ENCODE measurements at places on chromosomes 16 and 17.

GRCh38 chr16:26194526-26194925 lies 502.8 kb downstream of the HS3ST4 start:
- no peaks in the 10 kb centered on the region for H3K4me1 ChIP-seq
- H3K36me3 ChIP-seq = no peaks in the 10 kb centered on the region
- no peaks in the 10 kb centered on the region for H3K27me3 ChIP-seq
- no peak overlapping the region for H3K4me3 ChIP-seq
- DNase-seq = no peak

- H3K27me3 ChIP-seq = peaks cover 2% of the 10 kb centered on the region
- no peak for DNase-seq
- no peaks in the 10 kb centered on the region for H3K4me1 ChIP-seq
- H3K4me3 ChIP-seq = no peak overlapping the region
- H3K27ac ChIP-seq = no peak overlapping the region
These were observed 27.4 kb upstream of the TNRC6C start for GRCh38 chr17:77930780-77931768.

GRCh38 chr17:28004344-28004743 lies 38.1 kb upstream of the NLK start:
- H3K36me3 ChIP-seq = no peaks in the 10 kb centered on the region
- no peak overlapping the region for H3K27ac ChIP-seq
- H3K4me3 ChIP-seq = no peak overlapping the region
- no peaks in the 10 kb centered on the region for H3K4me1 ChIP-seq
- no peaks in the 10 kb centered on the region for H3K27me3 ChIP-seq

DNA sequence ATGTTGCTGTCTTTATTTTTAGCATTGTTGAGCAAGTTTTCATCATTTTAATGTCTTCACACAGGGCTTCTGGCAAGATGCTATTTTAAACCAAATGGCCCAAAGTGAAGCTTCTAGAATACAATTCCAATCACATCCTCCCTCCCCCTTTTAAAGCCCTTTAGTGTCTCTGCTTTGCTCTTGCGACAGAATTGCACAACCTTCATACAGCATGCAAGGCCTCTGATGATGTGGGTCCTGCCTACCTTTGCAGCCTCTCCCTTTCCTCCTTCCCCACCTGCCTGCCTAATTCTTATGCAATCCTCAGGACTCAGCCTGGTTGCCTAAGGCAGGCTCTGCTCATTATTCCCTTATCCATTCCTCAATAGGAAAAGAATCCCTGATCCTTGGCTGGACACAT lies 381.7 kb downstream of the SLC39A11 start:
- H3K27ac ChIP-seq = no peak overlapping the region
- no peaks in the 10 kb centered on the region for H3K27me3 ChIP-seq
- no peaks in the 10 kb centered on the region for H3K4me1 ChIP-seq
- no peak for DNase-seq

DNA sequence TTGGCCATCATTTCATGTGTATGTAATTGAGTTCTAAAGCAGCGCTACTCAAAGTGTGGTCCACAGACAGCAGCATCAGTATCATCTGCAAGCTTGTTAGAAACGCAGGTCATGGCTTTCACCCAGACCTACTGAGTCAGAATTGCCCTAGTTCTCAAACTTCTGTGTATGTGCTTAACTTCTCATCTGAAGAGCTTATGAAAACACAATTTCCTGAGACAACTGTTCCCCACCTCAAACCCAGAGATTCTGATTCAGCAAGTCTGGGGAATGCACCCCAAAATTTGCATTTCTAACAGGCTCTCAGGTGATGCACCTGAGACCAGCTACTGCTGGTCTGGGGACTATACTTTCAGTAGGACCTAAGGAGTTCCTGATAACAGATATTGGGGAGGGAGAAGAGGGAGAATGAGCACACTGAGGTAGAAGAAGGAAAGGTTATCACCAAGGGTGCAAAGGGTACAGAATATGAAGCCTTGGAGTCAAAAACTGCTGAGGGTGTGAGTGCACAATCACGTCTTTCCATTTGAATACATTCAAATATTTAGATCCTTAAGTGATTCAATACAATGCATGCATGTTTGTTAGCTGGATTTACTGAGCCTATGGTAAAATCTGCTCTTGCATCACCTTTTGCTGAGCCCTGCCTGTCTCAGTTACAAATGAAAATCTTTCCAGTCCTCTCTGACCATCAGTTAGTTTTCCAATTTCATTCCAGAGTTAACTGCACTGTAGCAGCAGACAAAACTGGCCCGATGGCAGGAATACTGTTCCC lies 29.2 kb upstream of the SKAP1 start:
- H3K27me3 ChIP-seq = peaks cover 9% of the 10 kb centered on the region
- no peaks in the 10 kb centered on the region for H3K36me3 ChIP-seq
- no peak overlapping the region for H3K4me3 ChIP-seq

GRCh38 chr16:69260019-69260418 lies 51.1 kb upstream of the VPS4A start:
- no peaks in the 10 kb centered on the region for H3K27me3 ChIP-seq
- H3K4me1 ChIP-seq = peaks cover 5% of the 10 kb centered on the region
- peak overlapping the region; percentile 70 for H3K27ac ChIP-seq
- H3K36me3 ChIP-seq = no peaks in the 10 kb centered on the region
- DNase-seq = no peak

DNA sequence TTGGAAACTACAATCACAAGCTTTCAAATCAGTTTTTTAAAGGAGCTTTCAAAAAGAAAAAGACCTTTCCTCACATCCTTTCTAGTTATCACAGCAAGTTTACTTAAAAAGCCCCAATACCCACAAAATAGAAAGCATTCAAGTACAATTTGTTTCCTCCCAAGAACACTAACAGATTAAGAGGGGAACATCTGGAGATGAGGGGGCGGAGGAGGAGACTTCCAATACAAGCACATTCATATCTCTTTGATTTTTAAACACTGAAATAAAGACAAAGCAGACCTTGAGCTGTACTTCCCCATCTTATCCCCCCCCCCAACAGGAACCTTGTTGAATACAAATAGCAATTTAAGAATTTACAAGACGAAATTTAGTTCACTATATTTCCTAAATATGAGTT lies 2.0 kb downstream of the YWHAE start:
- peak overlapping the region; percentile 85 for H3K4me3 ChIP-seq
- no peaks in the 10 kb centered on the region for H3K36me3 ChIP-seq
- H3K27ac ChIP-seq = peak overlapping the region; percentile 99
- no peak for DNase-seq
- no peaks in the 10 kb centered on the region for H3K27me3 ChIP-seq

DNA sequence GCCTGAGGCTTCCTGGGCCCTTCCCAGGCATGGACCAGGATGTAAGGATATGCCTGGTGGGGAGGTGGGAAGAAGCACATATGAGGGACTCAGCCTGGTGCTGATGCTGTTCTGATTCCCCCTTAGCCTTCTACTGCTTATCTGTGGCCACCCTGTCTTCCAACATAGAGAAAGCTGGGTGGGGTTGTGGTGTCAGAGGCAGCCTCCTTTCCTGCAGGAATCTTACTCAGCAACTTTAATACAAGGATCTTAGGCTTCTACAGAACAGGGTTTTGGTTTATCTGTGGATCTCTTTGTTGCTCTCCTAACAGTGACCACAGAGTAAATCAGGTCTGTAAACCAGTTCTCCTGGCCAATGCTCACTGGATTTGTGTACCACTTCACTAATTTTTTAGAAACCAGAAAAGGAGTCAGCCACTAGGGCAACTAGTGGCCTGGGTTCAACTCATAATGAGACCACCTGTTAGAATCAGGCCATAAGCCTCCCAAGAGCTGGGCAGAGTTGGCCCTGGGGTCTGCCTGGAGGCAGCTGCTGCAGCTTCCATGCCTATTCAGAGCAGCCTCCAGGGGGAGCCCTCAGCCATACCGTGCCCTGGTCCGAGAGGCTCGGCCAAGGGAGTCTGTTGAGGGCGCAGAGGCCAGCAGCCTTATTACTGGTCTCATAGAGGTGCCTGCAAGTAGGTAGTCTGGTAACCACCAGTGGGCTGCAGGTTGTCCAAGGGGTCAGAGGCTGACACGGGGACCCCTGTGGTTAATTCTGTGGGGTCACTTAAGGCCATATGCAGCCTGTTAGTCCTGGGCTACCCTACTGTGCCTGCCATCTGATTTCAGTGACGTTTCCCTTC lies 7.1 kb downstream of the HAS3 start:
- H3K27ac ChIP-seq = no peak overlapping the region
- DNase-seq = no peak
- H3K4me3 ChIP-seq = no peak overlapping the region
- H3K27me3 ChIP-seq = no peaks in the 10 kb centered on the region
- no peaks in the 10 kb centered on the region for H3K36me3 ChIP-seq

DNA sequence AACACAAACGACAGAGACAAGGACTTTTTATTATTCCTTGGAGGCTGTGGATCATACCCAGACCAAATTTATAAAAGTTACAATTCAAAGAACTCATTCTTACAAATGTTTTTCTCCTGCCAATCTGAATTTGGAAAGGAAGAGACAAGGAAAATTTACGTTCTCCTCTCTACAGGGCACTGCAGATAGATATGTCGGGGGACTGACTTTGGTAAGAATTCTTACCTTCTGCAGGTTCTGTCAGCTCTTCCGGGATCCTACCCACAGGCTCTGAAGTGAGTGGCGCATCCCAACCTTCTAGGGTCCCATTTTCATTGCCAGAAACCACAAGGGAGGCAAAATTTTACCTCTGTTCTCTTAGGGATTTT lies 2.2 kb upstream of the SLFN12L start:
- DNase-seq = no peak
- no peaks in the 10 kb centered on the region for H3K4me1 ChIP-seq
- H3K36me3 ChIP-seq = no peaks in the 10 kb centered on the region
- H3K27me3 ChIP-seq = no peaks in the 10 kb centered on the region
- H3K27ac ChIP-seq = no peak overlapping the region

DNA sequence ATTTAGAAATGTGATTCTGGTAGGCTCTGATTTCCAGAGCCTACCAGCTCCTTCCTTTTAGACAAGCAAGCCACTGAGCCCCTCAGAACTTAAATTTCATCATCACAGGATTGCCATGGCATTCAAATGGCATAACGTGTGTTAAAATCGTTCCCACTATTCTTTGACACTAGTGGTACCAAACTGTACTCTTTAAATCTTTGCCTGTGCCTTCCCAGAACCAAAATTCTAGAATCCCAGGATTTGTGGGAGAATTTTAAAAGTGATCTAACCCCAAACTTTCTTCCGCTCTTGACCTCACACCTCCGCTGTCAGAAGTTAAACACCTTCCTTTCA lies 287 bp upstream of the INTS2 start:
- H3K4me3 ChIP-seq = peak overlapping the region; percentile 48
- no peaks in the 10 kb centered on the region for H3K4me1 ChIP-seq
- DNase-seq = no peak
- H3K27ac ChIP-seq = peak overlapping the region; percentile 78
- no peaks in the 10 kb centered on the region for H3K36me3 ChIP-seq

DNA sequence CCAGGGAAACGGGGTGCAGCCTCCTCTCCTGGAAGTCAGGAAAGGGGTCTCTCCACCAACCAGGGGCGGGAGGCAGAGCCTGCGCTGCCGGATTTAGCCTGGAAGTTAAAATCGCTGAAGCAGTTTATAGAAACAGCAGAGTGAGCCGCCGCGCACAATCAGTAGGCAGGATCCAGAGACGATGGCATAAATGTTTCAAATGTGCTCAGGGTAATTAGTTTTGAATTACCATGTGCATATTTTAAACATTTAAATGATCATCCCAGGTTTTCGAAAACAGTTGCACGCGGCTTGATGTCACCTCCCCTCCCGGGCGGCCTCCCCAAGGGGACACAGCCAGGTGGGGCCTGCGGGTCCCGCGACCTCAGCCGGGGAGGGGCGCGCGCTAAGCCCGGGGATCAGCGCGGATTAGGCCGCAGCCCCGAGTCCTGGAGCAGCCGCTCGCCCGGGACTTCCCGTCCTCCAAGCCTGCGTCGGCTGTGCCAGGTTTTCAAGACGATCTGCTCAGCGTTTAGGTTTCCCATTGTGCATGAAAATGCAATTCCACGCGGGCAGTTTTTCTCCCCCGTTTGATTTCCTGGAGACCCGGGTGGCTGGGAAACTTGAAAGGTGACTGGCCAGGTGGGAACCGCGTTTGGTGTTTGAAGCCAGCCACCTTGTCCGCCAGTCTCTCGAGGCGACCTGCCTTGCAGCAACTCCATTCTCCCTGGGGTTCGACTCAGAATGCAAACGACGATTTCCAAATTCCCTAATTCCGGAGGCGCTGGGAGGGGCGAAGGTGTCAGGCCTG lies 78.3 kb downstream of the RPA1 start:
- no peak for DNase-seq
- H3K27me3 ChIP-seq = no peaks in the 10 kb centered on the region
- H3K27ac ChIP-seq = no peak overlapping the region
- no peaks in the 10 kb centered on the region for H3K4me1 ChIP-seq
- H3K36me3 ChIP-seq = no peaks in the 10 kb centered on the region

GRCh38 chr17:73096866-73097265 lies 4.4 kb upstream of the SLC39A11 start:
- no peak for DNase-seq
- no peak overlapping the region for H3K4me3 ChIP-seq
- peaks cover 3% of the 10 kb centered on the region for H3K4me1 ChIP-seq
- no peaks in the 10 kb centered on the region for H3K27me3 ChIP-seq
- H3K36me3 ChIP-seq = no peaks in the 10 kb centered on the region
- H3K27ac ChIP-seq = no peak overlapping the region

DNA sequence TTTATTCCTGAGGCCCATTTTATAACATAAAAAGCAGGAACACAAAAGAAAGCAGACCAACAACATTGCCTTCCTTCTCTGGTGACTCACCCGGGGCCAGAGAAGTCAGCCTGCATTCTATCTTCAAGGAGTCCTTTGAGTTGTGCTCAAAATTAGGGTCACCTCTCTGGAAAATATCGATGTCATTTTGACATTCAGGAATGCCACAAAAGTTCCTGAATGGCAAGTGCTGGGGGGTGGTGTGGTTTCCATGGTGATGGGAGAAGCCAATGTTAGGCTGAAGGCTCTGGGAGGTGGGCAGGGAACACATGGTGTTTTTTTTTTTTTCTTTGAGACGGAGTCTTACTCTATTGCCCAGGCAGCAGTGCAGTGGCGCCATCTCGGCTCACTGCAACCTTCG lies 159.6 kb downstream of the HAPSTR1 start:
- H3K36me3 ChIP-seq = no peaks in the 10 kb centered on the region
- no peak overlapping the region for H3K27ac ChIP-seq
- DNase-seq = no peak
- no peak overlapping the region for H3K4me3 ChIP-seq

DNA sequence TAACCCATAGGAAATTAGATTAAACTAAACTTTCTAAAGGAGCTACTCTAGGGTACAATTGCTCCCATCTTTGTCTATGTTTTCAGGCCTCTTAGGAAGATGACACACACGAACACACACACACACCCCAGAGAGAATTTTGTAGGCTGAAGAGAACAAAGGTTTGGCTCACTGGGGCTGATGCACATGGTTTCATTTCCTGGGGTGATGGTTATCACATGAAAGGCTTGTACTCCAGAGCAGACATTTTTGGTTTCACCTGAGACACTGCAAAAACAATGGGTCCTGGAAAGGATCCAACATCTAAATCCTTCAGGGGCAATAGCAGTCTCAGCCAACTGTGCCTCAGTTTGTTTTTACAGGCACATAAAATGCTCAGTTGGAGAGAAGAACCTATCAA lies 62.8 kb downstream of the GRB7 start:
- no peak overlapping the region for H3K4me3 ChIP-seq
- no peaks in the 10 kb centered on the region for H3K36me3 ChIP-seq
- H3K27me3 ChIP-seq = no peaks in the 10 kb centered on the region
- no peaks in the 10 kb centered on the region for H3K4me1 ChIP-seq
- H3K27ac ChIP-seq = no peak overlapping the region

GRCh38 chr17:81542431-81543338 lies 9.5 kb downstream of the FAAP100 start:
- DNase-seq = no peak
- H3K27me3 ChIP-seq = no peaks in the 10 kb centered on the region
- H3K4me3 ChIP-seq = no peak overlapping the region
- no peak overlapping the region for H3K27ac ChIP-seq

Measured in prostate gland (tissue), 2 donors.